ENCODE measurements at places on chromosomes 5 and 9.

GRCh38 chr5:73338256-73339050 lies 110.1 kb downstream of the FOXD1 start:
- no peak for DNase-seq

GRCh38 chr9:126511411-126511810 lies 102.3 kb upstream of the LMX1B start:
- no peak for DNase-seq

DNA sequence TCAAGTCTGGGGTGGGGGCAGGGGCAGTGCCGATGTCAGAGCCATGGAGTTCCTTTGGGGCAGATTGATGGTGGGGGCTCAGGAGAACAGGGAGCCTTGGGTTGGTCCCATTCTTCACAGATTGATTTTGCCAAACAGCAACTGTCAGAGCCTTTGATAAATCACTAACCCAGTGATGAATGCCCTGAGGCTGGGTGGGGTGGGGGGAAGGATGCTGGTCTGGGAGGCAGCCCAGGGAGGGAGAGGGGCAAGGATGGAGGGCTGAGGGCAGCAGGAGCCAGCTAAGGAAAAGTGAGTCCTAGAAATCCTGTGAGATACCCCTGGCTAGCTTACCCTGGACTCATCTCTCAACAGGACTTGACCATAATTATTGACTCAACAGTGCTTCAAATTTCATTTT lies 60.1 kb upstream of the ARAP3 start:
- DNase-seq, result no peak

- no peak for DNase-seq
These were observed 61.8 kb downstream of the PFDN1 start for GRCh38 chr5:140240987-140241706.

DNA sequence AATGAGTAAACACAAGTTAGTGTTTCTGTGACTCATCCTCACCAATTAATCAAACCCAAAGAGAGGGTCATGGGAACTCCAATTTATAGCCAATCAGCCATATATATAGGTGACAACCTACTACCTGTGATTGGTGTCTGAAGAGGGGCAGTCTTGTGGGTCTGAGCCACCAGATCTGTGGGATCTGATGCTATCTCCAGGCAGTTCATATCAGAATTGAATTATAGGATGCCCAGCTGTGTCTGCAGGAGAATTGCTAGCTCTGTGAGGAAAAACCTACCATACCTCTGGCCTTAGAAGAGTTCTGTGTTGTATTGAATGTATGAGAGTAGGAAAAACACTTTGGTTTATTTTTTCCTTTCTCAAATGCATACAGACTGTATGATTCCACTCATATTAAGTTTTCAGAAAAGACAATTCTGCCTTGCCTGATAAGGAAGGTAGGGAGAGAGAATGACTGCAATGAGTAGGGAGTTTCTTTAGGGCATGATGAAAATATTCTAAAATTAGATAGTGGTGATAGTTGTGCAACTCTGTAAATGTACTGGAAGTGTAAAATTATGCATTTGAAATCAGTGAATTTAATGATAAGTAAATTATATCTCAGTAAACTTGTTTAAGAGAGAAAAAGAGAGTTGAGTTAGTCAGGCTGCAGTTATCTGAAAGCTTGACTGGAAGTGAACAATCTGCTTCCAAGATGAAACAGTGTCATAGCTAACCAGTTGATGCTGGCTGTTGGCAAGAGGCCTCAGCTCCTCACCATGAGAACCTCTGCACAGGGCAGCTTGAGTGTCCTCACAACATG lies 274.9 kb downstream of the AUH start:
- DNase-seq, result no peak

DNA sequence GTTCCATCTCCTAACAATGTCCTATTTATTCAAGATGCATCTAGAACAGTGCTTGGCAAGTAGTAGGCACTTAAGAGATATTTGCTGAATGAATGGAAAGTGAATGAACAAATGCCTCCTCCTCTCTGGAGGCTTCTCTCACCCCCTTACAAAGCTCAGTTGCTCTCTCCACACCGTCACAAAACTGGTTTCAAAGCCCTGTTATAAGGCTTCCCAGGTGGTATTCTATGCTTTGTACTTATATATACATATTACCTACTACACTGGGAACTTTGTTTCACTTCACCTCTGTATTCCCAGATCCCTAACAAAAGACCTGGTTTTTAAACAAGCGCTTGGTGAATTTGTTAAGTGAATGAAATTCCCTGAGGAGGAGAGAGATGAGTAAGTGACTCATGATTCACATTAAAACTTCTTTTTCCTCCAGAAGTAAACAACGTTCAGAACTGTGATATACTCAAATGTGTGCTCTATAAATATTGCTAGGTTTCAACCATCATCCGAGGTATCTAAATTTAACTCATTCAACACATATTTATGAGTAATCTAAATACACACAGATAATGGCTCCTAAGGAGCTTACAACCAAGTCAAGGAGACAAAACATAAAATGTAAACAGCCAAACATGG lies 36.0 kb downstream of the DENND1A start:
- no peak for DNase-seq

DNA sequence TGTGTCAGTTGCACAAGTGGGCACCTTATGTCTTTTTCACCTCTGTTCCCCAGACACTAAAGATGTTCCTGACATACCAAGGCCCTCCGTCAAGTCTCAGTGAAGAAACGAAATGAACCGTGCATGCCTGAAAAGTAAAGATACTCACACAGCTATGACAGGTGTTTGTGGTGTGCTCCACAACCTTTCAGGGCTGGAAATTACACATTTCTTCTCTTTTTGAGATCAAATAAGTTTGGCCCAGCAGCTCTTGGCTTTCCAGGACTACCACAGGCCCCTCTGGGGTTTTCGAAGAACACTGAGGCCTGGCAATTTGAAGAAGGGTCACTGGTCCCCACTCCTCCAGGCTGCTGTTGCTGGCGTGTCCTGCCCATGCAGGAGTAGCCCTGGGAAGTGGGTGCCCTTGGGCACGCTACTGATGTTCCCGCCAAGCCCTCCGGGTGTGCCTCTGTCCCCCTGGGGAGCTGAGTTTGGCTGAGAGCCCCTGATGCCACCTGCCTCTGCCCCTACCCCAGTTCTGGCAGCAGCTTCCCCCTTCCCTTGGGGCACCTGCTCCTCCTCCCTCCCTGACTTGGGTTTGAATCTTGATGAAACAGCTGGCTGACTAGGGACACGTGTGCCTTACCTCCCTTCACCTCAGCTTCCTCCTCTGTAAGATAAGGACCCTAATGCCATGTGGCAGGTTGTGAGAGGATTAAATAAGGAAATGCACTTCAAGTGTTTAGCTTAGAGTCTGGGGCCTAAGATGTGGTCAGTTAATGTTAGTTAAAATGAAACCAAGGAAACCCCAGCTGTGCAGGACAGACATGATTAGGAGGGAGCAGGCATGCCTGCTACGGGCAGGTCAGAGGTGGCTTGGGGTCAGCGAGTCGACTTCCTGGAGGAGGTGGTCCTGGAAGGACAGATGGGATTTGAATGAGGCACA lies 49.1 kb upstream of the GADD45G start:
- DNase-seq, result no peak

GRCh38 chr9:116124472-116125040 lies 29.0 kb upstream of the PAPPA start:
- no peak for DNase-seq

DNA sequence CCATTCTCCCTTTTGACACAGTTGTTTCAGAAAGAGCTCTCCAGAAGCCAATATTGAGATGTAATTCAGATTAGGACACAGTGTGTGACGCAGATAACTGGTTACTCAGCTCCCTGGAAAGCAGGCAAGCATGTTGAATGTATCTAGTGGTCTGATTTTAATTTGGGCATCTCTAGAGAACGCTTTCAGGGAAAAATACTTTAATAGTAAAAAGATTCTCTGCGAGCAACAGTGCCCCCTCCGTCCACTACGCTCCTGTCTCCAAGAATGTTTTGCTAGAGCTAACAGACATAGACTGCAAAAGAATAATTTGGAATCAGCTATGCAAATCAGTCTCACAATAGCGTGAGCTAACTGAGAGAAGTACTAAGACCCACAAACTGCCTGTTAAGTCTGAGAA lies 23.3 kb downstream of the CFAP90 start:
- no peak for DNase-seq

DNA sequence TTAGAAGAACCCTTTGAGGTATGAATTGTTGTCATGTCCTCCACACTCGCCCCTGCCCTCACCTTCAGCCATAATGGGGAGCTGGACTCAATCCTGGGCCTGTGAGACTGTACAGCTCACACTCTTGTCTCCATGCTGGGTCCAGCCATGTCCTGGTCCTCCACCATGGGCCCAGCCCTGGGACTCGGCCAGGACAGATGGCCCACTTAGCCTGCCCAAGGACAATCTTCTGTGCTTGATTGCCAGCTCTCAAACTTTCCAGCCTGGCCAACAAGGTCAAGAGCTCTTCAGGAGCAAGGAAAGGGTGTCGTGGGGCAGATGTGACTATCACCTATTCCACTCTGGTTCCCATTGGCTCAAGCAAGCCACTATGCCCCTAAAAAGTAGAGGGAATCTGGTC lies 90.8 kb downstream of the HRH2 start:
- DNase-seq, result no peak

DNA sequence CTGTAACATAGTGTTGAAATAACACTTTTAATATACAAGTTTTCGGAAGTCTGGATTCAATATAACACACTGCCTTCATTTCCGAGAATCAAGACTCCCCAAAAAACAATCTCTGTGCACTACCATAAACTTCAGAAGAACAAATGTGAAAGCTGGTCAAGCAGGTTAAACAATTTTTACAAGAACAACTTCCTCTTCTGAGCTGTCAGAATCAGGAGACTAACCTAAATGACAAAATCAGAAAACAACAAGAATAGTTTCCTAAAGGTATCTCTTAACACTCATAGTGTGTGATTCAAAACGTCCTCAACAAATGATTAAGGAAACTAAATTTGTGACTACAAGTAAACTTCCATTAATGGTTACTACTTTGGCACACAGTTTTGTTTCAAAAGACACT lies 11.6 kb downstream of the C9orf72 start:
- no peak for DNase-seq

Measured in activated T-helper 1 cell treated with anti-CD3 and anti-CD28 coated beads, Interleukin-2, amount 50 U/mL, for 16 hours (primary cell).